NCI-H460 (cell line): ENCODE measurements at places on chromosomes 5 and 9.

- DNase-seq, result no peak
Observed at GRCh38 chr5:139061856-139062255, 136.3 kb downstream of the SIL1 start.

- no peak for DNase-seq
Observed at GRCh38 chr5:157214861-157215513, 34.3 kb downstream of the ITK start.

DNA sequence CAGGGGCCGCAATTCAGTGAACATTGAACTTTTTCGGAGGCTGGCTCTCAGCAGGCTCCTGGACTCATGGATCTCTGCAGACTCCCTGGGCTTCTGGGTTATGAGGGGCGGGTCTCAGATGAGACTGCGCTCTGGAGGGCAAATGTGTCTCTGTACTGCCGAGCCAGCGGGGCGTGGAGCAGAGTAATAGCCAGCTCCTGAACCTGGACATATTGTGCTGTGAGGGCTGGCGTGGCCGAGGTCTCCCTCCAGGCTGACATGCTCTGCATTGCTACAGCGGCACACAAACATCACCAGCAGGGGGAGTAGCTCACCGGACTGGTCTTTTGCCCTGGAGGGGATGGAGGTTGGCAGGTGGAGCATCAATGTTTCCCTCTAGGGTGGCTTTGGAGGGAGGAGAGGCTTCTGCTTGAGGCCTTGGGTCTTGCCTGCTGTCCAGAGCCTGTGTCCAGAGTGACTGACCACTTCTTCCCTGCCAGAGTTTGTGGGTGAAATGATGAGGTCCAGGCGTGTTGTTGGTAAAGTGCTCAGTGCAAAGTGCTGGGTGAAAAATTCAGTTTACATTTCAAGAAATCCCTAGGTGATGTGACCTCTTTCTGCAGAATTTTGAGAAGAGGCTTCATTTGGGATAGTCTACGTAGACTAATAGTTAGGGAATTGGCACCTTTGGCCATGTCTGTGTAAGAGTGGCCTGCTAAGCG, 10.9 kb upstream of the GADD45G start:
- DNase-seq, result peak; percentile 51

GRCh38 chr5:56506211-56506965, 273.3 kb upstream of the ANKRD55 start:
- no peak for DNase-seq

- peak; percentile 17 for DNase-seq
Observed at GRCh38 chr5:178078197-178079010, 34.9 kb upstream of the N4BP3 start.
